NCI-H1417 treated with DMSO at 0.1 percent for 48 hours (cell line): ENCODE measurements at places on chromosomes 5 and 9.

GRCh38 chr5:149045089-149045460, 17.8 kb downstream of the SH3TC2 start:
- no peak for DNase-seq

DNA sequence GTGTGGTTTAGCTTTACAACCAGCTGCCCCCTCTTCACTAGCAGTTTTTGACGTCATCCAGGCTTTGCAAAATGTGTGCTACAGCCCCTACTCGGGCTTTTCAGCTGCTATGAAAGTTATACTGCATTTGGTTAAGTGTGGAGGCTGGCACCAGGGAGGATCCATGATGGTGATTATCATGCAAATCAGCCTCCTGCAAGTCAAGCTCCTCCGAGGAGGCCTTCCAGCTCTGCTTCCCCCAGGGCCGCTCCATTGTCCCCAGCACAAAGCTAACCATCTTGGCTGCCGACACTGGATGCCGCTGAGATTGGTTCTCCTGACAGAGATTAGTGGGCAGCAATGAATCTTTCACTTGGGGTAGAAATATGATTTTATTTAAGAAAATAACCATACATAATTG, 159.6 kb downstream of the NR2F1-AS1 start:
- no peak for DNase-seq

DNA sequence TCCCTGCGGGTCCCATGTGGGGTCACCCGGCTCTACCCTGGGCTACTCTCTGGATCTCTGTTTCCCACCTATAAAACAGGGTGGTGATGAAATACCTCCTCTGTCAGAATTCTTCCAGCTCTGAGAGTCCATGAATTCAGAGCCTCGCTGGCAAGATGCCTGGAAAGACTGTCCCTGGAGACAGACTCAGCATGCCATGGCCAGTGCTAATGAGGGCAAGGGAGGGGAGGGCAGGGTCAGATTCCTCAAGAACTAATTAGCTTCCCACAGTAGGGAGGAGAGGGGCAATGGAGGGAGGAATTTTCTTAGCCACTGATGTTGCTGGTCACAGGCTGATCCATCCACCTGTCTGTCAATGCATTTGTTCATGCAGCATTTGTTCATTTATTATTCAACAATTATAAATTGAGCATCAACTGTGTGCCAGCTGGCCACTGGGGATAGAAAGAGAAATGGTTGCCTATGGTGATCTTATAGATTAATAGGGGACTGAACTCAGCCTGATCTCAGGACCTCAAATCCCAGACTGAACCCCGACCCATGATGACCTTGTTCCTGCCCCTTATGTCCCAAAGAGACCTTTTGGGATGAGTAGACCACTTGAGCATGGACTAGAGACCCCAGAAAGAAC, 4.7 kb downstream of the SYNPO start:
- no peak for DNase-seq

DNA sequence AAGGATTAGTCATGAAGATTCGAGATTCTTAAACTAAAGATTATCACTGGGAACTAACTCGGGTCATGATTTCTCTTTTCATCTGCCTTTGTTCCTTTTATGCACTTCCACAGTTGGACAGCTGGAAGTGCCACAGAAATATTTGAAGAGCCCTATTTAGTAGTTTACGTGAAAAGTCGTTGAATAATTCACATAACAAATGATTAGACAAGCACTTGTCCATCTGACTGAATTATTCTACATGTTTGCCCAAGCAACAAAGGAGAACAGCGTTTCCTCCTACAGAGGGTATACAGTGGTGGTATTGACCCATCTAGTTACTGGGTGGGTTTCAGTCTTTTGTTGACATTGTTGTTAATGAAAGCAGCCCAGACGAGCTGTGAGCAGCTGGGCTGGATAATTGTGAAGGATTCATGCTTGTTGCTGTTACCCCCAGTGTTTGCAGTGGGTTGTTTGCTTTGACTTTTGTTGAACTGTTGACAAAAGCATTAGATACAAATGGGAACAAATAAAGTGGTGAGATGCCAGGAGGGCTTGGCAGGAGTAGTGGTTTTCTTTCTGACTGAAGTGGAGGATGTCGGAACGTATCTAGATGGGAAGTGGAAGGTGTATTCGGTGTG, 96.2 kb downstream of the TLE4 start:
- DNase-seq, result peak; percentile 89

DNA sequence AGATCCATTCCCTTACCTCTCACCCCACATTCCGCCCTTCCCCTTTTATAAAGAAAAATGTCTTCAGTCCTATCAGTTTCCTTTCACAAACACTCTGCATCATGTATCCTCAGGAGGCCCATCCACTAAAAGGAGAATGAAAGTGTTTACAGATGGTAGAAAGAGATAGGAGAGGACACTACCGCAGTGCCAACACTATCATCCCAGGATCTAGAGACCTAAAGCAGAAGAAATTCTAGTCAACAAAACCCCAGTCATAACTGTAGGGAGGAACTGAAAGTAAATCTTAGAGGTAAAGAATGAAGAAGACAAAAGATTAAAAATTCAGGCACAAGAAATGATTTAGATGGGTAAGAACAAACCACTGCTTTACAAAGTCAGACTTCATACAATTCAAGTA, 114.1 kb downstream of the MLLT3 start:
- no peak for DNase-seq

- no peak for DNase-seq
Observed at GRCh38 chr9:136951541-136952320, at the start of gene LCN12. LCN12 (plus strand) TSS chr9:136952273; CDS start chr9:136952328, 55 bp downstream.

DNA sequence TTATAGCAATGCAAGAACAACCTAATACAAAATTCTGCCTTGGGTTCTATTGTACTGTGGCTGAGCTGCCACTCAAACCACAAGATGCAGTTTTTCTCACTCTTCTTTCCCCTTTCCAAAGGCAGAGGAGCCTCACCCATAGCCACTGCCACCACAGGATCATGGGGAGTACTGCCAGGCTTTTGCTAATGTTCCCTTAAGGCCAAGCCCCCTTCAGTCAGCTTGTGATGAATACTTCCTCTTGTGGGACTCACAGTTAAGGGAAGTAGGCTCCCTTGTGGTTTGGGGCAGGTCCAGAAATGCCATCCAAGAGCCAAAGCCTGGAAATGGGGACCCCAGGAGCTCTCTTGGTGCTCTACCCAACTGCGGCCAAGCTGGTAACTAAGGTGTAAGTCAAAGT, 258.7 kb downstream of the SPATA31D1 start:
- no peak for DNase-seq

DNA sequence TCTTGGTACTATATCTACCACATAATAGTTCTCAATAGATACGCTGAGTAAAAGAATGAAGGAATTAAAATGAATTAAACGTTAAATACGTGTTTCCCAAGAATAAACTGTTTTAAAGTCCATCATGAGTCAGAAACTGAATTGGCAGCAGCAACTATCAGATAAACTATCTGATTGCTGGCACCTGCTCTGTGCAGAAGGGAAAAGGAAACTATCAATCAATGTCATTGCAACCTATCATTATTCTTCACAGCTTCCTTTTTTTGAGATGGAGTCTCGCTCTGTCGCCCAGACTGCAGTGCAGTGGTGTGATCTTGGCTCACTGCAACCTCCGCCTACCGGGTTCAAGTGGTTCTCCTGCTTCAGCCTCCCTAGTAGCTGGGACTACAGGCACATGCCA, 8.8 kb upstream of the WDR36 start:
- DNase-seq, result peak; percentile 38

DNA sequence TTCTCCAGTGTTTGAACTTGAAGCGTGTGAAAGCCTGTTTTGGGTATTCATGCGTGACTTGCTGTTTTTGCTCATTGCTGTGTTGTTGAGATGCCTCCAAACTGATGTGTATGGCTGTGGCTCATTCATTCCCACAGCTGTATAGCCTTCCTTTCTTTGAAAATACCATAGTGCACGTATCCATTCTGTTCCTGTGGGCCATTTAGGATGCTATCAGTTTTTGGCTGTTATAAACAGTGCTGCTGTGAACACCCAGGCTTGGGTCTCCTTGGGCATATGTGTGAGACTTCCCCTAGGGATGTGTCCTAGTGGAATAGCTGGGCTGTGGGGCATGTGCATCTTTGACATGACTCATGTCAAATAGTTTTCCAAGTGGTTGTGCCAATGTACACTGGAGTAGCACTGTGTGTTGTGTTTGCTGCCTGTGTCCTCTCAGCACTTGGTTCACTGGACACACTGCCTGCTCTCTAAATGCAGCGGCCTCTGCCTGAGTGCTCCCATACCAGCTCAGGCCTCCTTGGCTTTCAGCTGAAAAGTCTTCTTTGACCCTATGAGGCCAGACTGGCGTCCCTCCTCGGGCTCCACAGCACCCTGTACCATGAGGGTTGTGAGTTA, 102.6 kb upstream of the TBC1D2 start:
- DNase-seq, result no peak

GRCh38 chr5:82244854-82245635, 33.1 kb downstream of the RPS23 start:
- DNase-seq, result no peak

DNA sequence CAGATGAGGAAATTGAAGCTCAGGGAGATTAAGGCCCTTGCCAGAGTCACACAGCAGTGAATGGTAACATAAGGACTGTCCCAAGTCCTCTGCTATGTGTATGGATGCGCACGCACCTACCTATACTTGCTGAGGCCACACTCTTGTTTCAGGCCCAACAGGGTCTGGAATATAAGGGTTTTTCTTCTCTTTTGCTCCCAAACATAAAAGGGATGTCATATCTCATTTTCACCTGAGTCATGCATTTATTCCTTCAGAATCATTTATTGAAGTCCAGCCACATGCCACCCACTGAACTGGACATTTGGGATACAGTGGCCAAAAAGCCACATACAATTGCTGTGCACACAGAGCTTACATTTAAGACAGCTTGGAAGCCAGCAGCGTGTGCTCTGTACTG, 92.0 kb downstream of the SH3TC2 start:
- DNase-seq, result no peak

DNA sequence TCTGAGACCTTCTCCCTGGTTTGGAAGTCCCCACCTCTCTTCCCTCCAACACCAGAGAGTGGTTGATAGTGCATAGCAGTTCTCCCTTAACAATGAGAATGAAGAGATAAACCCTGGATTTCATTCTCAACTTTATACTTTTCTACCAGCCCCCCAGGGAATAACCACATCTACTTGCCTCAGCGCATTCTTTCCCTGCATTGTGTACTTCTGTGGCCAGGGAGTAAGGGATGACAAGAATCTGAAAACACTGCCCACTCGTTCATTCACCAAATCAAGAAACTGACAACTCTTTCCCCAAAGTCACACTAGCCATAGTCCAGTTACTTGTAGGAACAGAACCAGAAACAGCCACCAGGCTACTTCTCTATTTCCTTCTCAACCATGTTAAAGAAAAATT, 46.0 kb upstream of the SPIN1 start:
- DNase-seq, result no peak

GRCh38 chr9:27157097-27157496, 48.1 kb downstream of the TEK start:
- no peak for DNase-seq

DNA sequence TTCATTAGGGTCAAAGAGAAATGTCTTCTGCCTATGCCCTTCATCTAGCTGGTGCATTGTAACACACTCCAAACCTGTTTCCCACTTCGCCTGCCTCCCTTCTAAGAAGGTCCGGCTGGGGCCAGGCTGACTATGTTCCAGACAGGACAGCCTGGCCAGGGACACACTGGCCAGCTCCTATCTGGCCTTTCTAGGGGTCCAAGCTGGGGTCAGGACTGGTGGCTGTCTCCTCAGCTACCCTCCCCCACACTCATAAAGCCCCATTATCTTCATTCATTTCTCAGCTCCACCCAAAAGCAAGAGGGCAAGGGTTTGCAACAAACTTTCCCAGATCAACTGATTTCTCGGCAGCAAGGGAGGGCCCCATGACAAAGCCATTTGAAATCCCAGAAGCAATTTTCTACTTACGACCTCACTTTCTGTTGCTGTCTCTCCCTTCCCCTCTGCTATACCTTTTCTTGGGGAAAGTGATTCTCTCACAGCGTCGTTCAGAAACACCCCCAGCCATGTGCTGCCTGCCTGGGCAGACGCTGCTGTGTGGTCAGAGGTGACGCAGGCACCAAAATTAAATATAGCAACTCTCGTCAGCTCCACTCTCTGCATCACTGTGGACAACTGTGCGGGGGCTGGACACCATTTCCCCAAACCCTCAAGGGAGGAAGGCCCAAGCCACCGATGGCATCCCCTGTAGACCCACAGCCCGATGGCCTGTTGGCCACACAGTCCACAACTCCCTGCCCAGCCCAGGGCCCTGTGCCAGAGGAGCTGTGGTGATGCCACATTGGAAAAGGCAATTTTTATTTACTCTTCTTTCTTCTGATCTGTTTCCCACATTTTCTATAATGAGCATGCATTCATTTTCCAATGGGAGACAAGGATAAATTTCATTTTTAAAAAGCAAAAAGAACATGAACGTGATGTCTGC, 6.1 kb downstream of the IL13 start:
- no peak for DNase-seq

GRCh38 chr9:83247732-83248131, 184.8 kb upstream of the RASEF start:
- DNase-seq, result no peak

DNA sequence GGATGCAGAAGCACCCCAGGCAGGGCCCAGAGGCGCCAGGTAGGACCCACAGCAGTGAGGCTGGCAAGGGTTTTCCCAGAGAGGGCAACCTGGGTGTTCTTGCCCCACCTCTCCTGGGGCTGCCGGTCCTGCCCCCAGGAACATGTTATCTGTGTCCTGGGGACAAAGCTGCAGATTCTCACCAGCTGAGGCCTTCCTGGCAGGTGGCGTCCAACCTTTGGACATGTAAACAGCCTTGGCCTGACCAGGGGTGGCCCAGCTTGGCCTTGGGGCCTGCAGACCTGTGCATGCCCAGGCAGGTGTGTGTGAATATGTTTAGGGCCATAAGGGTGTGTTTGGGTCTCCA, 101.8 kb upstream of the LARP1 start:
- DNase-seq, result no peak

DNA sequence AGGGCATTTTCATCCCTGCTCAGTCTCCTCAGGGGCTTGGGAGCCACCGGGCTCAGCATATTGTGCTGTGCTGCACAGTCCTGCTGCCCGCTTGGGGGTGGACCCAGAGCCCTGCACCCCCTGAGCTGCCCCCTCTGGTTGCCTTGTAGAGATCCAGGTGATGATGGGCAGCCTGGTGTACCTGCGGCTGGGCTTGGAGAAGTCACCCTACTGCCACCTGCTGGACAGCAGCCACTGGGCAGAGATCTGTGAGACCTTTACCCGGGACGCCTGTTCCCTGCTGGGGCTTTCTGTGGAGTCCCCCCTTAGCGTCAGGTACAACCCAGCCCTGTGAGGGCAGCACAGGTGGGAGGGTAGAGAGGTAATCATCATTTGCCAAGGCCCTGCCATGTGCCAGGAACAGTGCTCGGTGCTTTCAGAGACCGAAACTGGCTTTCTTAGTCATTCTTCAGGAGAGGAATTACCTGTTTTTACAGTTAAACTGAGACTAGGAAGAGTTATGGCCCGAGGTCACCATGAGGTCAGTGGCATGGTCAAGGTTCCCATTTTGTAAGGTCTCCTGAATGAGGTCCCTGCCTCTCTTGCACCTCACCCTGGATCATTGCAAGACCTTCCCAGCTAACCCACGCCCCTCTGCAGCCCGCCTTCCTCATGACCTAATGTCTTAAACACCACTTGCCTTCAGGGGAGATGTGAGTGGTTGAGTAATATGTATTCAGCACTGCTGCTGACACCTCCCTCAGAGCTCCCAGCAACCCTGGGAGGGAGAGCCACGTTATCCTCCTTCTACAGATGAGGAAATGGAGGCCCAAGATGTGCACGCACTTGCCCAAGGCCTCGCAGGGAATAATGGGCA, 7.5 kb downstream of the NHP2 start:
- no peak for DNase-seq
